GM13976 (cell line): ENCODE measurements at places on chromosomes 12 and 14.

DNA sequence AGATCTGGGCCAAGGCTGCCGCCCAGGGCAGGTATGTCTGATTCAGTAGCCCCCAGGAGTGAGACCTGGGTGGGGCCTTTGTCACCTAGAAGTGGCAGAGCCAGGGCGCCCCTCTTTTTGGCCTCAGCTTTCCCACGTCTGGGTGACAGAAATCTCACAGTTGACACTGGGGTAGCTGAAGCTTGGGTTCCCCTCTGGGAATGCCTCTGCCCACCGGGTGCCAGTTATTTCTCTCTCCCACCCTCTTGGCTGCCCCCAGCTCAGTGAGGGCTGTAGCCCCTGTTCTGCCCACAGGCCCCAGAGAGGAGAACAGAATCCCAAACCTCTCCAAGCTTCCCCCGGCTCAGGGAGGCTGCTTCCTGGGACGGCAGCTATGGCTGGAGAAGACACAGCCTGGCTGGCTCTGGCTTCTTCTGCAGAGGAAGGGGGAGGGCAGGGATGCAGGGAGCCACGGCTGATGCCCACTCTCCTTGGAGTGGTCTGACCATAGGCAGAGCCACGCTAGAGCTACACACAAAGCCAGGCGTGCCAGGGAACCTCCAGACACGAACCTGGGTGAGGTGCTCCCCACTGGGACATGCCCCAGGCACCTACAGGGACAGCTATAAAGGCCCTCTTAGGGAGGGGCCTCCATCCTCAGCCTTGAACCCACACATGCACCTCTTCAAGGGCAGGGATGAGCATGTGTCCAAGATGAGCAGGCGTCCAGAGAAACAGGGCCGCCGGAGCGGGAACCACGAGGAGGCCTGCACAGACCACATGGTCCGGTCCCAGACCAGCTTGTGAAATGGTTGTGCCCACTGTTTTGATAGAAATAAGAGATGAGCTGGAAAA lies 51.7 kb downstream of the BEGAIN start:
- no peak for DNase-seq

GRCh38 chr12:26239122-26239851 lies 43.9 kb downstream of the SSPN start:
- no peak for DNase-seq

- DNase-seq = no peak
These were observed 4.6 kb downstream of the OVCH1 start for GRCh38 chr12:29492891-29493290.

GRCh38 chr12:26800347-26800746 lies 32.6 kb downstream of the ITPR2 start:
- no peak for DNase-seq

DNA sequence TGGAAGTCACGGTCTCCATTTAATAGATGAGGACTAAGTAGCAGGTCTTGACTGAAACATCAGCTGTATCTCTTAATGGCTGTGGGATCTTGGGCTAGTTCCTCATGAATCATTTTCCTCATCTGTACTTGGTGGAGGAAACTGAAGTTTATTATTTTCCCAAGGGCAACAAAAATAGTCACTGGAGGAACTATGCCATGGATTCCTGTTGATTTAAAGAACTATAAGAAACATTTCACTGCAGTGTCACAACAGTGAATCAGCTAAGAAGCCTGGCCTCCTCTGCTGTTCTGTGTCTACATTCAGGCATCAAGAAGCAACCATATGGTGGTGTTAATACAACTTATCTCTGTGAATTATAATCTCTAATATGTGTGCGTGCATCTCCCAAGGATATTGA lies 200.5 kb downstream of the STXBP6 start:
- DNase-seq = no peak

GRCh38 chr12:92493816-92494215 lies 209.0 kb upstream of the PLEKHG7 start:
- no peak for DNase-seq

DNA sequence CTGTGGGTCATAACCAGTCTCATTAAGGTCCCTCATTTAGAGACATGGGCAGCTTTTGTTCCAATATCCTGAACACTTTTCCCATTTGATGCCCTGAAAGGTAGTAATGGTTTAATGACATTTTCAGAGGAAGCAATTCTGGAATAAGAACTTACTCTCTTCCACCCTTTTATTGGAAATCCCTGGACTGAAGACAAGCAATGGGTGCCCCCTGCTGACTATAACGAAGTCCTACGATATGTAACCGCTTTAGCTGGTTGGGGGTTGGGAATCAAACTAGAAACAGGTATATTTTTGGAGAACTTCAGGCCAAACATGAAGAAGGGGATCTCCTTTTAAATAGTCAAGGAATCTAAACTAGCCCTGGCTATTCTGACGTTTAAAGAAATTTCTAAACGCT lies 20.5 kb downstream of the SARNP start:
- DNase-seq = no peak

DNA sequence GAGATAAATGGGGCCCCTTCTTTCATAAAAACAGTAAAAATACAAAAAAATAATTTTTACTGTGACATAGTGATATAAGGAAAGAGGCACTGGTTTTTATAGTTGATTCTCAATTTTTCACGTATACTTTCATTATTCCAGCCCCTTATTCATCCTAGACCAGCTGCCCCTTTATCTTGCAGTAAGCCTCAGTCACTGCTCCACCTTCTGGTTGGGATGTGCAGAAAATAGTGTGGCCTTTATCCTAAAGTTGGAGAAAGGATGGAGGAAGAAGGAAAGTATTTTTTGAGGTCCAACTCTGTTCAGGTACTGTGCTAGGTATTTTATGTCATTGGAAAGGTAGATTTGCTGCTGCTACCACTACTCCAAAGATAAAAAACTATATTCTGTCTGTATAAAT lies 172.7 kb downstream of the ANO6 start:
- no peak for DNase-seq

GRCh38 chr12:19130224-19131024 lies 891 bp downstream of the PLEKHA5 start:
- peak; percentile 29 for DNase-seq

GRCh38 chr14:106277503-106277902 lies 751.1 kb downstream of the TMEM121 start:
- DNase-seq = peak; percentile 17

DNA sequence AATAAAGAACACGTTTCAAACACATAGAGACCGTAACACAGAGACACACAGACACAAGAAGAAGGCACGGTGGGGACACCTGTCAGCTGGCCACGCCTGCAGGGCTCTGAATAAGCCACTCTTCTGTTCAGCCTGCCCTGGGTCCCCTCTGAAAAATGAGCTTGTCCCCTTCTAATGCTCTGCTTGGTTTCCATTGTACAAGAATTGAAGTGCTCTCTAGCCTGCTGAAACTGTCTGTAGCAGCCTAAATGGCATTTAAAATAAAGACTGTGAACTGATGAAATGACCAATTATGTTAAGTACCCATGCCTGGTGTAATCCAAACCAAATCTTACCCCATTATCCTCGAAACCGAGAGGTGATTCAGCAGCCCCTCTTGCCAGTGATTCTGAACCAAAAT lies 139.8 kb downstream of the FOXN3 start:
- no peak for DNase-seq

- no peak for DNase-seq
These were observed 50.9 kb upstream of the STON2 start for GRCh38 chr14:81450976-81451375.

- no peak for DNase-seq
These were observed 69.9 kb downstream of the RAD52 start for GRCh38 chr12:879641-880040.
